ENCODE measurements at places on chromosomes 1 and 21.

- no peak for DNase-seq
These were observed 415.5 kb upstream of the ADAMTS5 start for GRCh38 chr21:27382404-27382803.

- DNase-seq = no peak
These were observed 33.0 kb downstream of the CDK18 start for GRCh38 chr1:205537386-205538018.

DNA sequence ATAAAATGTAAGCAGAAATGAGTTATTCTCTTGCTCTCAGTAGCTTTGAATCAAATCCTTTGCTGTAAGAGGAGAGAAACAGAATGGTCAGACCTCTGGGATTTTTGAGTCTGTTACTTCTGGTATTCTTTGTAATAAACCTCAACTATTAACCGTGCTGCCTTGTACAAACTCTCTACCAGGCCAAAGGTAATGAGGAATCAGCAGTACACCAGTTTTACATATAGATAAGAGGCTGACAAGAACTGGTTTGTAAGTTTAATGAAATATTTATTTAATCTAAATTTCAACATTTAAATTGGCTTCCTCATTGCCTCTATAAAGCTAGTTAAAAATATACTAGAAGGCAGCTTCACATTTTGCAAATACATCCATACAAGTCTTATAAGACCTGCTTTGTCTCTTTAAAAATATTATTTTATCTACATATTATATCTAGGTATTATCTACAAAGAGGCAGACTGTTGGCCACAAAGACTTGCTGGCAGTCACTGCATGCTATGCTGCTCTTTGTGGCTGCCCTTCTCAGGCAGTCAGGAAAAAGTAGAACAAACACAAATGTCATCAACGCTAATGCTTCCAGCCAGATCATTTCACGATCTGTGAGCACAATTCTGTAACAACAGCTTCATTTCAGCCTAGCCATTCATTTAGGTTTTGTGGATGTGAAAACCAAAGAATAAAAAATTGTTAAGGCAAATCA lies 173.0 kb downstream of the GABPA start:
- DNase-seq = no peak

- DNase-seq = no peak
These were observed 4.3 kb upstream of the CSF1 start for GRCh38 chr1:109906160-109906838.

GRCh38 chr1:57115030-57115614 lies 149.3 kb upstream of the C8B start:
- DNase-seq = no peak

GRCh38 chr1:189623336-189623735 lies 854.3 kb downstream of the BRINP3 start:
- DNase-seq = no peak

DNA sequence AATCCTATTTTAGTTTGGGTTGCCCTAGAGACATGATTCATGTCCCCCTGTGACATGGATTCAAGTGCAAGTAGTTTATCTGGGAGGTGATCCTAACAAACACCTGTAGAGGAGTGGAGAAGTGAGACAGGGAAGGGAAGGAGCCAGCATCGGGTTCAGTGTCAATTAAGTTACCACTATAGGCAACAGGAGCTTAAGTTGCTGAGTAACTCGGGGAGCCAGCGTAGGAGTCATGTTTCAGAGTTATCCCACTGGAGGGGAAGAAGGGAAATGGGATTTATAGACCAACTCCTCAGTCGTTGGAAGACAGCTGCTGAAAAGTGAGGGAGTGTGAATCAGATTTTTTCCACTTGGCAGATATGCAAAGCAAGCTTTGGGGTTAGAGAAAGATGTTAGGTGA lies 54.9 kb downstream of the SLC30A7 start:
- no peak for DNase-seq

- DNase-seq = peak; percentile 35
These were observed 86.6 kb downstream of the ZBTB18 start for GRCh38 chr1:244137725-244138124.

- no peak for DNase-seq
These were observed 76.0 kb downstream of the DMRTB1 start for GRCh38 chr1:53535226-53535625.

DNA sequence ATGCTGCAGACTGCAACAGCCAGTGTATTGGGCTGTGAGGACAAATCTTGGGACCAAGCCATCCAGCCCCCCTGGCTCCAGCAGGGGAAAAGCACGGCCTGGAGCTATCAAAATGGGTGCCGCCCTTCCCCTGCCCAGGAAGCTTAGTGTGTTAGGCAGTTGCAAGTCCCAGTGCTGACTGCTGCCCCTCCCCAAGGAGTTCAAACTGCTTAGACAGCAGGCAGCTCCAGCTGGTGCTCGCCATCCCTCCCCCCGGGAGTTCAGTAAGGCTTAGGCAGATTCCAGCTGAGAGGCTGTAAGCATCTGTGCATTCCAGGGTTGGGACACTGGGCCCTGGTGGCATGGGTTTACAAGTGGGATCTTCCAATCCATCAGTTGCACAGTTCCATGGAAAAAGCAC lies 579.6 kb upstream of the NR5A2 start:
- no peak for DNase-seq

- DNase-seq = no peak
These were observed 624.5 kb upstream of the USP24 start for GRCh38 chr1:55839626-55840025.

DNA sequence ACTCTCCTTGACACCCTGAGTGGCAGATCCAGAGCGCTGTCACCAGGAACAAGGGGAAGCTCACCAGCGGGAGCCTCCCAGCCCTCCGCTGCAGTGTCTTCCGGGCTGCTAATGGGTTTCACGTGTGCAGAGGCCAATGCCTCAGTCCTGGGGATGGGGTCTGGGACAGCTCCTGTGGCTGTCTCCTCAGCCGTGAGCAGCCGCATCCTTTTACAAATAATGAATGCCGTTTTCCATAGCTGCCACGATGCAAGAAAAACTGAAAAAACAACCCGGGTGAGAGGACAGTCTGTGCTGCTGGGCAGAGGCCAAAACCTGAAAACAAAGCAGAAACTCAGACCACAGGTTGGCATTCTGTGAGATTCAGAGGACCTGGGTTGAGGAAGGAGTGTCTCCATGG lies 212.2 kb upstream of the RAB4A start:
- no peak for DNase-seq

GRCh38 chr1:72371259-72372035 lies 89.1 kb upstream of the NEGR1 start:
- DNase-seq = no peak

DNA sequence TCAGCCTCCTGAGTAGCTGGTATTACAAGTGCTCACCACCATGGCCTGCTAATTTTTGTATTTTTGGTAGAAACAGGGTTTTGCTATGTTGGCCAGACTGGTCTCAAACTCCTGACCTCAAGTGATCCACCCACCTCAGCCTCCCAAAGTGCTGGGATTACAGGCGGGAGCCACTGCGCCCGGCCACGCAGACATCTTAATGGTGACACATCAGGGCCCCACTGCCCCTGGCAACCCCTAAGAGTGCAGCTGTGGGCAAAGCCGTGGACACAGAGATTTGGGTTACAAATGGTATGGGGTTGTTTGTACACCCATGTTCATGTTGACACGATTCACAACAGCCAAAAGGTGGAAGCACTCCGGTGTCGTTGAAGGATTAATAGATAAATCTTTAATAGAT lies 29.8 kb downstream of the IFNGR2 start:
- DNase-seq = no peak

DNA sequence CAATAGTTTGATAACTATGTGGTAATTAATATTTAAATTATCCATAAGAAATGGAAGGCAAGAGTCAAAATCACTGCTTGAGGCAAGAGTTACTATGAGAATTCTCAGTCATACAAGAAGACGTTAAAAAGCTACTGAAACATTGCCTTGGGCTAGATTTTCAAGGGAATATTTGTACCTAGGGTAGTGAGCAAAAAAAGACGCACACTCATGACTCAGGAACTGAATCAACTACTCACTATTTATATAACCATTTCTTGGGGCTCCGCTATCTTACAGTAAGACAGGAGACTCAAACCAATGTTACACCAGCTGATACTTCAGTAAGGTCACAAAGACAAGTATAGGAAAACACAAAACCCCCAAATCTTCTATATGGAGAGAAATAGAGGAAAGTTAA lies 151.5 kb upstream of the RNPC3 start:
- DNase-seq = no peak

- no peak for DNase-seq
These were observed 94.7 kb upstream of the WNT4 start for GRCh38 chr1:22237433-22238093.

DNA sequence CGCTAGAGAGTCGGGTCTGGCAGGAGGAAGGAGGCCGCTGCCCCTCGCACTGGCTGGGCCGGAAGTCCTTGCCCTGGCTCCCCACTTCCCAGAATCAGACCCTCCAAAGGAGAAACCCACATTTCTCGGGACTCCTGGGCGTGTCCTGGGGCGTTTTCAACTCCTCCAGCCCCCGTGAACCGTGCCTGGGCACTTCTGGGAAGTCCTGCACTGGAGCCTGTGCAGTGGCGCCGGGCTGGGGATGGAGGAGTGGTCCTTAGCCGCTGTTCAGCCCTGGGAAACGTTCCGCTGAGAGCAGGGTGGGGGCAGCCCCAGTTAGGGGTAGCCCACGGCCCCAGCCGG lies 3.0 kb downstream of the IGSF21 start:
- DNase-seq = no peak

GRCh38 chr1:198492872-198493271 lies 47.6 kb downstream of the ATP6V1G3 start:
- no peak for DNase-seq

DNA sequence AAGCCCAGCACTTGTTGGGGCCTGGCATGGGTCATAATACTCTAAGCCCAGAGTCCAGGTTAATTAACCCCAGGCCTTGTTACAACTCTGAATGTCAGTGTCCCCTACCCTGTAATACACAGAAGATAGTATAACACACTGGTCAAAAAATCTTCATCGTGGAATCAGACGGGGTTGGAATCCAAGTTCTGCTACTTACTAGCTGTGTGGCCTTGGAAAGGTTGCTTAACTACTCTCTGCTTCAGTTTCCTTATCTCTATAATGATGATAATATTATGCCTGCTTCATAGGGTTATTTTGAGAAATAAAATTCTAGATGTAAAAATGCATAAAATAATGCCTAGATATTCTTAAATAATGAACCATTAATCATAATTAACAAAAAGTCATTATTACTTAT lies 77.8 kb upstream of the CTTNBP2NL start:
- DNase-seq = no peak

- DNase-seq = no peak
These were observed 6.2 kb downstream of the BARHL2 start for GRCh38 chr1:90710579-90711536.

GRCh38 chr21:14869984-14870852 lies 194.6 kb downstream of the NRIP1 start:
- DNase-seq = no peak

DNA sequence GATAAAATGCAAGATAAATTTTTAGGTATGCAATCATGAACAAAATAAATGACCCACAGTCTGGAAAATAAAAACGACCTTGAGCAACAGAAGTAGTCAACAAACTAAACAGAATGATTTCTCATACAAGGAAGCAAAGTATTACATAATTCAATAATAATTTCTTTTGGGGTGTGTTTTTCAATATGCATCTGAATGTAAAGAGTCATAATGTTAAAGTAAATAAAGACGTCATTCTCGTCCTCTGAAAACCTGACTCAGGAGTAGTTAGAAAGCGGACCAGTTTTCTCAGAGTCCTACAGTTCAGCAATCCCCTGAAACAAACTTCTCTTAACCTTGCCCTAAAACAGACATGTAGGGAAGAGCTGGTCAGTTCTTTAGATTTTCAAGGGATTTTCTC lies 18.6 kb downstream of the CDC42BPA start:
- DNase-seq = no peak

GRCh38 chr1:115300087-115300876 lies 37.8 kb downstream of the NGF start:
- no peak for DNase-seq

GRCh38 chr1:183200451-183200850 lies 14.4 kb downstream of the LAMC2 start:
- no peak for DNase-seq

GRCh38 chr1:28123461-28123961 lies 35.1 kb upstream of the EYA3 start:
- no peak for DNase-seq

DNA sequence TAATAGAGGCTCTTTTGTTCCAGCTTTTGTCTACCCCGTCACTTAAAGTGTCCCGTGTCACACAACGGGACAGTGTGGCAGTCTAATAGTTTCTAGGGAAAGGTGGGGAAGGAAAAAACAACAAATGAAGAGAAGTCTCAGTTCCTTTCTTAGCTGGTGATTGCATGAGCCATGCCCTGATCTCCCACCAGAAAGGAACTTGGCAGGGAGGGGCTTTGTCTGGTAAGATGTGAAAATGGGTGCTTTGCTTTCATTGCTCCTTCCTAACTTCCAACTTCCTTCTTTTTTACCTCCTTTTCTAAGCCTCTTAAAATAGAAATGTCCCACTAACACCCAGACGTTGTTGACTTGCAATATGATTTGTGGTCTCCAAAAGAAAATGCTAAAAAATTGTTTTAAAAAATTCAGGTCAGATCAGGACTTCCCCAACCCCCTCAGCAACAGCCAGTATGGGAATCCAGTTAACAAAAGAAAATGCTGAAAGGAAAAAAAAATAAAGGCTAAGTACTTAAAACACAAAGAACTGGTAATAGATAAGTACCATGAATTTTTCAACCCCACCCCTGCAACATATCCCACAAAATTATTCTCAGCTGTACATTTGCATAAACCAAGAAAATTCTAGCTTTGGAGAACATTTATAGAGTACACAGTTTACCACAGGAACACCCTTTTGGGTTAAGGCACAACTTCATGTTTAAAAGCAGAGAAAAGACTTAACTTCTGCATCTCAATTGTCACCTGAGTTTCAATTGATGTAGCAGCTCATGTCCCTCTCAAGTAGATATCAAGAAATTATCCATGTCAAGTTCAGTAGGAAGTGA lies 106.2 kb downstream of the NIBAN1 start:
- no peak for DNase-seq
